Stimulated activated CD8-positive, alpha-beta memory T cell treated with anti-CD3 and anti-CD28 coated beads, Interleukin-4, amount 100 ng/mL, for 1 hour (primary cell): ENCODE measurements at places on chromosomes 6 and 20.

GRCh38 chr6:81215092-81215432 is 537.4 kb downstream of the TENT5A start:
- no peak for DNase-seq

GRCh38 chr20:5638023-5638422 is 112.2 kb upstream of the SHLD1 start:
- no peak for DNase-seq

- DNase-seq, result no peak
These were observed 43.2 kb downstream of the RANBP9 start for GRCh38 chr6:13668291-13668928.

- no peak for DNase-seq
These were observed 636.6 kb upstream of the MAN1A1 start for GRCh38 chr6:119985952-119986736.

DNA sequence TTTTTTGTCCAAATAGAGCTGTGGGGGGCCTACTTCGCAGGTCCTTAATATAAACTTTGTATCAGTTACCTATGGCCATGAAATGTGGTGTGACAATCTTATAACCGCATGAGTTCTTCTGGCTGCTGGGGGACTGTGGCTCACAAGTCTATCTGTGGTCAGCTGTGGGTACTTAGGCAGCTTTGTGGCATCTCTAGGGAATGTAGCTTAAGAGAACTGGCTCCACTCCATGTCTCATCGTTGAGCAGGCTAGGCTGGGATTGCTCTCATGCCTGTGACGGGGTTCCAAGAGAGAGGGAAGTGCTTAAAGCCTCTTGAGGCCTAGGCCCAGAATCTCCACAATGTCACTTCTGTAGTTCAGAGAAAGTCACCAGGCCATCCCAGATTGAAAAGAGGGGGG is 140.5 kb downstream of the BTBD3 start:
- no peak for DNase-seq

DNA sequence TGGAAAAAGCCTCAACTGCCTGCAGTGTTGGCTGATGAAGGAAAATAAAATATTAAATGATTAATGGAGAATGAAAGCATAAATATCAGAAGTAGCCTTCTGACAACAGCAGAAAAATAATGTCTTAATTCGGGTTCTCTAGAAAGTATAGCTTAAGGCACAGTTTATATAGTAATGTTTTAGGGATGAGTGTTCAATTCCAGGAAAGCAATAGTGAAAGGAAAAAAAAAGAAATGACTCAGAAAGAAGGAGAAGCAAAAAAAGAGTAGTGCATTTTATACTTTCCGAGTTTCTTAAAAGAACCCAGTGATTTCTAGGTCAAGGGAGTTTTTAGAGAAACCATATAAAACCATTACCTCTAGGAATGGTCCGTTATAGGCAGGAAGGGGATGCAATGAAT is 137.3 kb downstream of the HTR1B start:
- DNase-seq, result no peak
